ENCODE measurements at places on chromosomes 12 and 14. TPM values are rescaled to one million over a fixed set of nuclear protein-coding genes. Genes with fewer than 3 reads are reported as not detected.

ADGRD1 gene
- 28.5 TPM for total RNA-seq

LYZ gene
- total RNA-seq = 81.9 TPM

MYF6 gene
- not detected for total RNA-seq

CPNE6 gene
- not detected for total RNA-seq

KRT77 gene
- total RNA-seq = not detected

HNF1A gene
- not detected for total RNA-seq

KRT6C gene
- not detected for total RNA-seq

MYH7 gene
- not detected for total RNA-seq

RNASE4 gene
- 67.0 TPM for total RNA-seq

CLEC2A gene
- total RNA-seq = not detected

AHSA1 gene
- total RNA-seq = 120 TPM

SLC25A21 gene
- not detected for total RNA-seq

- no peak for DNase-seq
Observed at GRCh38 chr14:40847480-40847879, 759.2 kb upstream of the LRFN5 start.

GRCh38 chr12:56160193-56160763 is 2.1 kb downstream of the MYL6 start:
- no peak for DNase-seq

DNA sequence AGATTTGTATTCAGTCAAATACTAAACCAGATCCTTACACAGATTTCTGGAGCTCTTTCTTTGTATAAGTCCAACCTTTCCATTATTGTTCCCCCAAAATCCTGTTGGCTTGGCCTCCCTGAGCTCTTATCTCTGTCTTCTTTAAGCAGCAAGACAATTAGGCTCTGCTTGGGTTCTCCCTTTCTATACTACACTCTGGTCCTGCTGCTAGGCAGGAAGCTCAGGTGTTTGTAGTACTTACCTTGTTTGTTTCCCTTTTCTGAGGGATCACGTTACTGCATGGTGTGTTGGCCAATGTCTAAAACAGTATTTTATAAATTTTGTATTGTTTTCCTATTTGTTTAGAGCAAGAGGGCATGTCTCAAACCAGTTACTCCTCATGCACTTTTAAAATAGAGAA is 192.9 kb downstream of the PRKD1 start:
- no peak for DNase-seq

DNA sequence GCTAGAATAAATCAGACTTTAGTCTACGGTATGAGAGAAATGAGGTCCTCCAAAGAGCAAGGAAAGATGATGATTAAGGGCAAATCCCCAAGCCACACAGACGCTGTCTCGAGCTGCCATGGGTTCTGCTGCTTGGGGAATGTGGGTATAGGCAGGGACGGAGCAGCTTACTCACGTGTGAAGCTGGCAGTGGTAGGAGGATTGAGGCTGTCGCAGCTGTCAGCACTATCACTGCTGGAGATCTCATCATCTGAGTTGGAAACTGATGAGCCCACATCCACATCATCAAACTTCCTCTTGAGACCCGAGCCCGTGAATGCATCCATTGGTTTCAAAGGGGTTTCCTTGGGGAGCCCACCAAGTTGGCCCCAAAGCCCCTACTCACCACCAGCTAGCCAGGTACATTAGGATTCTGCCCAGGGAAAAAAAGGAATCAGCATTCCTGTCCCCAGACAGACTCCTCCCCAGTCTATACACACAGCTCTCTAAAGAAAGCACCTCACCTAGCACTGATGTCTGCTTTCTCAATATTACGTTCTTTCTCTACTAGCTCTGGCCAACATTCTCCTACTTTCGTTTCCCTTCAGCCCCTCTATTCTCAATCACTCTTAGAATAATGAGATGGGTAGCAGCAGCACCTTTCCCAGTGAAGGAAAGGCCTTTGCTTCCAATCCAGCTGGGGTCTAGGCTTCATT is 7.0 kb downstream of the CSRNP2 start:
- no peak for DNase-seq

GRCh38 chr12:57993030-57993429 is 51.7 kb downstream of the ATP23 start:
- DNase-seq = no peak

GRCh38 chr14:98924046-98924445 is 348.0 kb downstream of the BCL11B start:
- DNase-seq = peak; percentile 33

DNA sequence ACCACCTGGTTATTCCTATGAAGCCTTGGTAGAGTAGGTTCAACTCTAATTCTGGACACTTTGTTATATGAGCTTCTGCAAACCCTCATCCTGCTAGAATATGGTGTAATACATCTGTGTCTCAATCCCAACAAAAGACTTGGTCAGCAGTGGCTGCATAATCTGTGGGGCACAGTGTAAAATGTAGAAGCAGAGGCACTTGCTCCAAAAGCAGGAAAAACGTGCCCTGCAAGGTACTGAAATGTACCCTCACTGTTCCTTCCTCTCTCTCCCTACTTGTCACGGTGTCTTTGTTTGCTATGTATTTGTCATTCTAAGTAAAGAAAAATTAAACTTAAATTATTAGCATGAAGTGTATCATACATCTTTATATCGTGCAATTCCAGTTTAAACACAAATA is 267.9 kb downstream of the BCL11B start:
- DNase-seq = no peak

DNA sequence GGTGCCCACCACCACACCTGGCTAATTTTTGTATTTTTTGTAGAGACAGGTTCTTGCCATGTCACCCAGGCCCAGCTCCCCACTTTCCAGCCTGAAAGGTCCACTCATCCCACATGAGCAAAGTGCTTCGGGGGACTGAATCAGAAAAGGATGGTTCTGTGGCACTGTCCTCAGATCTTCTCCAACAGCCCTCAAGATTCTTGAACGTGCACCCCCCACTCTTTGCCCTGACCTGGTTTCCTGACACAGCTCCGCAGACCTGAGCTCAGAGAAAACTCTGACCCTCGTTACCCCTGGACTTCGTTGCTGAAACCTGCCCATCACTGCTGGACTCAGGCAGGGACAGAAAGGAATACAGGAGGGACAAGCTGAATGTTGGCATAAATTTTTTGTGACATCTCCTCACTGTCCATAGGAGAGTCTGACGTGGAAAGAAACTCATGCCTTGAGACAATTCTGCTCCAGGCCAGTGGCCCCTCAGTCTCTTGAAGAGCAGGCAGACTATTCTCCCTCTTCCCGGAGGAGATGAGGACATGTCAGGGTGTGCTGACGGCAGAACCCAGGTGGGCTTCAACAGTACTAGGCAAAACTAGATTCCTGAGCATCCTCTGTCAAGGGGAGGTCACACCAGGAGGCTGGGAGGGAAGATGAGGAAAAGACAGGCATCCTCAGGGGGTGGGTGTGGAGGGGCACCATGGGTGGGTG is 149.3 kb downstream of the DPF3 start:
- peak; percentile 37 for DNase-seq

DNA sequence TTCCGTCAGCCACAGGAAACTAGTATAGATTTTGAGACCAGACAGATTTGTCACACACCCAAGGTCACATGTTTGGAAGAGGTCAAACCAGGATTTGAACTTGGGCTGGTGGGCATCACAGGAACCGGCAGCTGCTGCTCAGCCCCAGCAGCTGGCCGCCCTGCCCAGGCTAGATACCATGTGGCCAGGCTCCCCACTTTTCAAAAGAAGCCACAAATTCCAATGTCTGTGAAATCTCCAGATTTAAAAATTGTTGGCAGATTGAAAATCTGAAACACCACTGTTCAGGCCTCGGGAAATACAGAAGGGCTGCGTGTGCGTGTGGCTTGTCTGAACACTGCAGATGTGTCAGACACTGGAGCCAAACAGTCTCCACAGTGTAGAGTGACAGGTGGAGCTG is 30.4 kb downstream of the MMAB start:
- no peak for DNase-seq

GRCh38 chr12:21509768-21510167 is 8.2 kb downstream of the GOLT1B start:
- DNase-seq = no peak

GRCh38 chr12:29895966-29896365 is 112.2 kb upstream of the TMTC1 start:
- DNase-seq = no peak

- DNase-seq = no peak
Observed at GRCh38 chr14:86221755-86222154, 691.8 kb downstream of the FLRT2 start.

DNA sequence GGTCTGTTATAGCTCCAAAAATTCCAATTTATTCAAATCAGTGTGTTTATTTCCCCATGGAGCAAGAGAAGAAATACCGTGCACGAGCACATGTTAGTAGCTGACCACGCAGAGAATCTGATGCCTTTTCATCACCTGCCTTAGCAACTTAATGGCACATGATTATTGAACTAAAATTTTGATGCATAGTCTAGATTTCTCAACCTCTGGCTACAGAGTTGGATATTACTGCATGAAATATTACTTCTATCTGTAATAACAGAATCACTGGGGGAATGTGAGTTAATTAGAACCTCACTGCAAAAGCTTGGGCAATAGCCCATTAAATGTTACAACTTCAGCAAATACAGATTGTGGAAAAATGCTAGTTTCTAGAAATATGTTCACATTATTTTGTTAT is 335.8 kb downstream of the FLRT2 start:
- DNase-seq = no peak
